Head of caudate nucleus (tissue), 42 donors: ENCODE measurements at places on chromosomes 2 and 18.

DNA sequence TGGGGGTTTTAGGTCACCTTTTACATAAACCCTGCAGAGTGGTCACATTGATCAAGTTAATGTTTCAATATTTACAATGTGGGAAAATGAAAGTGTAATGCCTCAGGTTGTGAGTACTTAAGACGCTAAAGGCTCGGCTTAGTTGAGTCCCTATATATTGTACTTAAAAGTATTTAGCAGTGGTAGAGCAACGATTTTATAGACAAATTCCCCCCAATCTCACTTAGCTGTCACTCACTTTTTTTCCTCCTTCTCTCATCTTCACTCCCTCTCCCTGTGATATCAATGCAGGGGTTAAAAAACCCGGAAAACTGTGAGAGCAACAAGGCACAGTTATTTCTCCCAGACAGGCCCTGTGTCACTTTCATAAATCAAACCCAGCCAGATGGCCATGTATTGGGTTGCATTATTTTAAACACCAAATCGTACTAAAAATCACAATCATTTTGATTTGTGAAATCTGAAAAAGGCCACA lies 5.4 kb downstream of the POU3F3 start:
- peak; percentile 15 for DNase-seq

DNA sequence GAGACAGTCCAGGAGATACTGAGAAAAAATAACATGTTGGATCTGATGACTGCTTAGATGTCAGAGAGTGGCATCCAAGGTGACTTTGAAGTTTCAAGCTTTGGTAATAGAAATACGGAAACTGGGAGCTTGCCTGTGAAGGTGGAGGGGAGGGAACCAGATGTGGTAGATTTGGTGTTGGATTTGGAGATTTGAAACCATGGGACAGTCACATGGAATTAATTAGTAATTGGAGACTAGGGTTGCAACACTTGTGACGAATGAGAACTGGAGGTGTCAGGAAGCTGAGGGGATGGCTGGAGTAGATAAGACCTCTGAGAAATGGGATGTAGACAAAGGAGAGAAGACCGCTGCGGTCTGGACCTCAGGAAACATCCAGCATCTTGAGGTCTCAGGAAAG lies 46.7 kb downstream of the RPL37A start:
- no peak for DNase-seq

- DNase-seq = no peak
Measured at GRCh38 chr2:176076796-176077195, 7.0 kb downstream of the EVX2 start.

DNA sequence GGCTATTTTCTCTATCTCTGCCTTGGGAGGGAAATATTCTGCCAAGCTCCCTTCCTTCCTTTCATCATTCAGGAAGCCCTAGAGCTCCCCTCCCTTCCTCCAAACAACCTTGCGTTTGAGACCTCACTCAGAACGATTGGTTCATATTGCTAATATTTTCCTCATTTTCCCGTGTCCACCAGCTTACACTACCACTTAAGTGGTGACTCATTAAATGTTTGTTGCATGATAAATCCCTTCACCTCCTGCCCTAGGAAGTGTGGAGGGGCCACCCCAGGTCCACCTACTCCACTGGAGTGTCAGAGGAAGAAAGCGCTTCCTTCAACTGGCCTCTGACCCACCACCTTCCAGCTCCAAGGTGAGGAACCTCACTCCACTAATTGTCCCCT lies 2.3 kb upstream of the LPIN2 start:
- DNase-seq = no peak

GRCh38 chr2:238938003-238938400 lies 90.1 kb downstream of the TWIST2 start:
- no peak for DNase-seq
